Activated CD8-positive, alpha-beta memory T cell treated with anti-CD3 and anti-CD28 coated beads, Interleukin-2, amount 50 U/mL, for 48 hours (primary cell): ENCODE measurements at places on chromosomes 2 and 18.

DNA sequence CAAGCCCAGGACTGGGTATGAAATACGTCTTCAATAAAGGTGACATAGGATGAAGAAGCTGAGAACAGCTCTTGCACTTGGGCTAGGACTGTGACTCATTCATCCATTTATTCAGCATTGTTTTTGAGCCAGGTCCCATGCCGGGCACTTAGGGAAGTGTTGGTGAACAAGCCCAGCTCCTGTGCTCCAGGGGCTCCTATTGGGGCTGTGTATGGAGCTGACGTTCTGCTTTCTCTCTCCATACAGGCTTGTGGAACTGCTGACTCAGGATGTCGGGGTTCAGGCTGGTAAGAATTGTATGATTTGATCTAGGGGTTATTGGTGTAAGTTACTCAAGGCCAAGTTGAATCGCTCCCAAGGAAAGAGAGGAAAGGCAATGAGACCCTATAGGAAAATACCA is 24.0 kb downstream of the MYO7B start:
- peak; percentile 22 for DNase-seq

- DNase-seq, result no peak
Measured at GRCh38 chr2:229943171-229943570, 20.9 kb downstream of the FBXO36 start.

DNA sequence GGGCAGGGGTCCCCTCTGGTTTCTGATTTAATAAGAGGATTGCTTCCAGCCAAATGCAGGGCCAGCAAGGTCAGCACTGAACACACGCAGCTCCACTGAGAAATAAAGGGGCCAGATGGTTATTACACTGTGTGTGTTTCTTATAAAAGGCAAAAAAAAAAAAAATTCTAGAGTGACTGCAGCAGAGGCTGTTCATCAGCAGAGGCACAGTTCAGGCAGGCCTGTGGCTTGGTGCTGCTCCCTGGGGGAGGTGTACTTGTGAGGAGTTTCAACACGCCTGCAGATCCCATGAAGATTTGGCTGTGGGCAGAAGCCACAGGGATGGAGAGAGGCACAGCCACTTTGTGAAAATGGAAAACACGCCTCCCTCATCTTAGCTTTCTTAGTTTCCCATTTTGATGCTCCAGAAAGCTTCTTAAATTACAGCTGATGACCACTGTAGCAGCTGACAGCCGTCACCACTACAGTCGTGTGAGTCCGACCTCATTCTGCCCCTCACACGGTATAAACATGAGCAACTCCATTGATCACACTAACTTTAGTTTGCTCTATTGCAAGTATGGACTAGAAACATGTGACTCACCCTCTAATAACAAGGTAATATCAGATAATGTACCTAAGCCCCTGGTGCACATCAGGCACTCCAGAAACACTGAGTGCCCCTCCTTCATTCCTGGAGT is 726.5 kb upstream of the RAB6C start:
- DNase-seq, result no peak

DNA sequence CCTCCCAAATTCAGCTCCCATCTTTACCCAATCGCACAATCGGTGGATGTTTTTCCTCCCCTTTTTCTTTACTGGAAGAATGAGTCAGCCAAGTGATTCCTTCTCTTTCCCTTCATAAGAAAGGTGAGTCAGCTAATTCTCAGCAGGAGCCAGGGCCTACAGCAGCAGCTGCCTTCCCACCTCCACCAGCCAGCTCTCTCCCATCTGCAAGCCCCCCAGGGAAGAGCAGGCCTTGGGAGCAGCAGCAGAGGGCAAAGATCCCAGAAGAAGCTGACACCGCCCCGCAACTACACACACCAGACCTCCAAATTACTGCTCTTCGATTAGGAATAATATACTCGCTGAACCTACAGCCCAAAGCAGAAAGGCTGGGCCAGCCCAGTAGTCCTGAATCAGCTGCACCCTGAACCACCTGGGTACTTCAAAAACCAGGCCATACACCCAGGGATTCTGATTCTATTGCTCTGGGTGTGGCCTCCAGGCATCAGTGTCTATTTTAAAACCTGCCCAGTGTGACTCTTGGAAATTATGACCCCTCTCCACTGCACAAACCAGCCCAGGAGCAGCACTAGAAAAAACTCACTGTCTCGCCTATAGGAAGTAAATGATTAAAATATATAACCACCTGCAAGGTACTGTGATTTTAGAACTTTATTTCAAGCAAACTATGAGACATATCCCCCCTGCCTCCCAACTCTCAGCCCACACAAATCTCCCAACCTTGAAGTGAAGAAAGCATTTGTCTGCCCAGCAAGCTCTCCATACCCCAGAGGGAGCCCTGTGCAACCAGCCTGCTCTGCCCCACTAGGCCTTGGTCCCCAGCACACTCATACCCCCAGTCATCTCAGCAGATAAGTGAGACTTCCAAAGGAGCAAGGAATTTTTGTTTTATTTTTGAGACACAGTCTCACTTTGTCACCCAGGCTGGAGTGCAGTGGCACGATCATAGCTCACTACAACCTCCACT is 7.3 kb downstream of the SFXN5 start:
- no peak for DNase-seq

DNA sequence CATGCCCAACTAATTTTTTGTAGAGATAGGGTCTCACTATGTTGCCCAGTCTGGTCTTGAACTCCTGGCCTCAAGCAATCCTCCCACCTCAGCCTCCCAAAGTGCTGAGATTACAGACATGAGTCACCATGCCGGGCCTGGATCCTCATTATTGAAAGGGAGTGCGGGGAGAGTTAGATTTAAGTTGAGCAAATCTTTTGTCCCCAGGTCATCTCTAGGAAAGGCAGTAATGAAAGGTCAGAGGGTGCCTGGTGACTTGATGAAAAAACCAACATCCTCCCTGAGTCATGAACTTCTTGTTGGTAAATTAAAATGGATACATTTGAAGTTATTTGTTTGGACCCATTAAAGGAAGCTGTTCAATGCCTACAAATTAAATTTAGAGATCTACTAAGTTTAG is 25.1 kb downstream of the STAT4 start:
- no peak for DNase-seq

DNA sequence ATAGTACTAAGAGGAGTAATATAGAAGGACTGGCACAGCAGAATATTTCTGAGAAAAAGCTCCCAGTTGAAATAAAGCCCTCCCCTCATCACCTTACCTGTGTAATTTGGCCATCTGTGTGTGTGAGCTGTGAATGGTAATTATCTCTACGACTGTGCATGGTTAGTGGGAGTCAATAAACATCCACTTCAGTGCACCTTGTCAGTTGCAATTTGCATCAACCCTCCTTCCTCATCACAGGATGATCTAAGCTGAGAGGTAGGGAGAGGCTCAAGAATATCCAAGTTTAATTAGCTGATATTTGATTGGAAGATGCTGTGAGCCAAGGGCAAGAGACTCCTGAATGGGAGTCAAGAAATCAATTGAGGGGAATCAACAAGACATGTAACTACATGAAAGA is 694.9 kb upstream of the KLHL29 start:
- DNase-seq, result no peak

DNA sequence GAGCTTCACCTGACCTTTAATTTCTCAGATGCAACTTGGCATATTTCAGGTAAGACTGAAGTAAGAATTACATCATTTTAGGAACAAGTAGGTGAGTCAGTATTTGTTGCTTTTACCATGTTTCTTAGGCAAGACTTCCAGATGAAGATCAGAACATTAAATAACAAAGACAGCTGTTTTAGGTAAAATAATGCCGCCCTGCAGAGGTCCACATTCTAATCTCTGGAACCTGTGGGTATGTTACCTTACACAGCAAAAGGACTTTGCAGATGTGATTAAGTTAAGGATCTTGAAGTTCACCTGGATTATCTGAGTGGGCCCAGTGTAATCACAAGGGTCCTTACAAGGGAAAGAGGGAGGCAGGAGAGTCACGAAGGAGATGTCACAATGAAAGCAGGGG is 39.3 kb downstream of the ICOS start:
- DNase-seq, result no peak

GRCh38 chr2:113198048-113198789 is 24.4 kb downstream of the PSD4 start:
- no peak for DNase-seq

GRCh38 chr2:109448946-109449788 is 164.6 kb downstream of the SEPTIN10 start:
- DNase-seq, result no peak

GRCh38 chr2:197208841-197209240 is 101.7 kb downstream of the ANKRD44 start:
- DNase-seq, result no peak

DNA sequence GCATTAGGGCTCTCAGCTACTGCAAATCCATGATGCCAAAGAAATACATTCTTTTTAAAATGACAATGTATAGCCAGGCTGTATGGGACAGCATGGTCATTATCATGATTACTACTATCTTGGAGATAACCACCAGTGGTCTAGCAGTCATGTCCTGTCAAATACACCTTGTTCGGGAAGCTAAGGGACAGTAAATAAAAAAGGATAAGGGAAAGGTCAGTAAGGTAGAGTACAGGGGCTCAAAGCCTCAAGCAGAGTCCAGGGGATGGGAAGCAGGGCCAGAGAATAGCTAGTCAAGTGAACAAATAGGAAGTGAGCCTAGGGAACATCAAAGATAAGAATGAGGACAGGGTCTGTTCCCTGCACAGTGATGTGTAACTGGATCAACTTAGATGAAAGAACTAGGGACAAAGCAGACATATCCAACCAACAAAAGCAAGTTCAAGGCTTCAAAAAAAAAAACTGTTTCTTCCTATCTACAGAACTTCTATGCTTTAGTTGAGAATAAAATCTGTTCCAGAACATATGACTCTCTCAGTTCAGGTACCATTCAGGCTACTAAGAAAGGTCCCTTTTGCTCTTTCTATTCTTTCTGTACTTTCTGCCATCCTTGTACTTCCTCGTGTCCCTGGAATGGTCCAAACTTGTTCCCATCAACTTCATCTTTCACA is 62.9 kb upstream of the EHBP1 start:
- no peak for DNase-seq

DNA sequence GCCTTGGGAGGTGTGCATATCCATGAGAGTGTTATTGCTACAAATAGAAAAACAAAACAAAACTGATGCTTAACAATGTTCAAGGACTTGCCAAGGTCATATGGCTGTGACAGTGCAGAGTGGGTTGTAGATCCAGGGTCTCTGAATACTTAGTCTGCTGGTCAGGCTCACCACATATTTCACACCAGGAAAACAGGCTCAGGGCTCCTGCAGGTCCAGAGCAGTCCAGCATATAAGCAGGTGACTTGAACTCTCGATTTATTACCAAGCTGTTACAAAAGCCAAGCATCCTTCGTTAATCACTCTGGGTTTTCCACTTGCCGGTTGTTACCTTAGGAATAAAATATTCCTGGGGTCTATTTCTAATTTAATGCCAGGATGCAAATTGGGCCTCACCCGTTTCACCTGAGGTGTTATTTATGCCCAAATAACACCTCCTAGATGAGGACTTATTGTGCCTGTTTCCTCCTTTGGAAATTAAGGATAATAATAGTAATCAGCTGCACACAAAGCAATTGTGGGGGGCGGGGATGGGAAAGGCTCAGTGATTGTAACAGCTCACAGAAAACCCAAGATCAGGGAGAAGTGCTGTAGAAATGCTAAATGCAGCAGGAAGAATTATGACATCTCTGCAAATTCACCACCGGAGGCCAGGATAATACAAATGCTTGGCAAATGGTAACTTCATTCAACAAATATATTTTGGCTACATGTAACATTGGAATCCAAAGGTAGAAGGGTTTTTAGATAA is 72.9 kb downstream of the TMEM182 start:
- DNase-seq, result no peak

DNA sequence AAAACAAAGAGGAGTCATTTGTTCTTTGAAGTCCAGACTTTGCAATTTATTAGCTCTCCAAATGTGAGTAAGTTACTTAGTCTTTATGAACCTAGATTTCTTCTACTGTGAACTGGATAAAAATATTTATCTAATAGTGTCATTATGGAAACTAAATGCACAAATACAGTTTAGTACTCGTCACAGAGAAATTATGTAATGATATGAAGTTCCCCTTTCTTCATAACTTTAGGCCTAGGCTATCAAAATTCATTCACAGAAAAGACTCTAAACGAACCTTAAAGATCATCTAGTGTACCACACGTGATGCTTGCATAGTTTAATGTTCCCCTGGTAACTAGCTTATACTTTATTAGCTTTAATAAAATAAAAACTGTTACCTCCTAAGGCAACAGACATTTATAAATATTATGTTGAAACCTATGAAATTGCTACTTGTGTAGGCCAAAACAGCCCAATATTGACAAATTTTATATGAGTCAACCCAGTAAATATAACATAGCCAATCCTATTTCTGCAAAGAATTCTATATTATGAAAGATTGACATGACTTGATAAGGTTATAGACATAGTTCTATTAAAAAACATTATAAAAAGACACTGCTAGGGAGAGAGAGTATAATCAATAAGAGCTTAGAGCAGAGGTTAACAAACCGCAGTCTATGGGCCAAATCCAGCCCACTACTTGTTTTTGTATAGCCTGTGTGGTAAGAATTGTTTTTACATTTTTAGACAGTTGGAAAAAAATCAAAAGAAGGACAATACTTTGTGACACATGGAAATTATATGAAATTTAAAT is 44.9 kb upstream of the ITPRID2 start:
- no peak for DNase-seq

GRCh38 chr2:10265329-10266132 is 37.2 kb upstream of the HPCAL1 start:
- no peak for DNase-seq

DNA sequence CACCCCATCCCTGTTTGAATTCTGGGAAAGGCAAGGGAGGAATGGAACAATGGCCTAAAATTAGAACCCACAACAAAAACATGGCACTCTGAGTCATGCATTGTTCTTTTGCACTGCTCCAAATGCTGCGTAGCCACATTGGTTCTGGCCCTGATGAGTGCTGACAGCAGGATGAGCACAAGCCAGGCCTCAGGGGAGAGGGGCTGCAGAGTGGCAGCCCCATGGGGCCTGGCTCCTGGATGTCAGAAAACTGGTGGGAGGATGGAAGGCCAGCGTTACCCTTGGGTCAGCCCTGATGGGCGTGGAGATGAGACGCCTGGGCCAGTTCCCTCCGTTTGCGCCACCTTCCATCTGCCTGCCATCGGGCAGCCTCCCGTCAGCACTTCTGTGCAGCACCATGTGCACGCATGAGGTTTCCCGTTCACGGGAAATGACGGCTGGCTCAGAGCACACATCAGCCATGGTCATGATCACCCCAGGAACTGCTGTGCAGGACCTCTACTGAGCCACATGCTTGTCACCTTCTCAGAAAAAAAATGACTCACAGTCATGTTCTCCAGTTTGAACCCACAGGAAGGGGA is 65.6 kb downstream of the CYP26B1 start:
- DNase-seq, result no peak

DNA sequence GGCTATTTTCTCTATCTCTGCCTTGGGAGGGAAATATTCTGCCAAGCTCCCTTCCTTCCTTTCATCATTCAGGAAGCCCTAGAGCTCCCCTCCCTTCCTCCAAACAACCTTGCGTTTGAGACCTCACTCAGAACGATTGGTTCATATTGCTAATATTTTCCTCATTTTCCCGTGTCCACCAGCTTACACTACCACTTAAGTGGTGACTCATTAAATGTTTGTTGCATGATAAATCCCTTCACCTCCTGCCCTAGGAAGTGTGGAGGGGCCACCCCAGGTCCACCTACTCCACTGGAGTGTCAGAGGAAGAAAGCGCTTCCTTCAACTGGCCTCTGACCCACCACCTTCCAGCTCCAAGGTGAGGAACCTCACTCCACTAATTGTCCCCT is 2.3 kb upstream of the LPIN2 start:
- DNase-seq, result no peak

- no peak for DNase-seq
Measured at GRCh38 chr2:154331784-154332183, 366.7 kb upstream of the KCNJ3 start.
